ENCODE measurements at places on chromosomes 3 and 15. TPM values are rescaled to one million over a fixed set of nuclear protein-coding genes. Genes with fewer than 3 reads are reported as not detected.

The GOLGA6L9 gene
- 7.4 TPM for total RNA-seq

The STRIT1 gene
- not detected for total RNA-seq

DNA sequence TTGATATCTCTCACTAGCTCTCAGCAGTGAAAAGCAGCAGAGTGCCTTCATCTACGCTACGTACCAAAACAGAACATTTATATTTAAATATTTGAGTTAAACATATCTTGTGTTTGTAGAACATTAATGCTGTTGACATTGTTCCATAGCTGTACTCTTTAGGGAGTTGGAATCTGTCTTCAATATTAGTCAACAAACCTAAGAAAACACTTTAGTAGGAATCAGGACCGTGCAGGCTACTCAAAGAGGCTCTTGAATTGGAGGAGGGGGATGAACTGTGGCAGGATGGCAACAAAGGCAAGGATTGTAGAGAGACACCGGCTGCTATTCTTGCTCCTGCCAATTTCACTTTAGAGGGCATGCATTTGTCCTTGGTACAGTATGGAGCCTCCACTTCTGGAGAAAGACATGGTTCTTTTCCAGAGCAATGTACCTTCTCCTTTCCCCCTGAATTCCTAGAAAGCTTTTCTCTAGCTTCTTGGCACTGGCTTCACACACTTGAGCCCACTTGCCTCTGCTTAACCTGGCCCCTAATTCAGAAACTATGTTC, 265.9 kb downstream of the CD47 start:
- DNase-seq: no peak

DNA sequence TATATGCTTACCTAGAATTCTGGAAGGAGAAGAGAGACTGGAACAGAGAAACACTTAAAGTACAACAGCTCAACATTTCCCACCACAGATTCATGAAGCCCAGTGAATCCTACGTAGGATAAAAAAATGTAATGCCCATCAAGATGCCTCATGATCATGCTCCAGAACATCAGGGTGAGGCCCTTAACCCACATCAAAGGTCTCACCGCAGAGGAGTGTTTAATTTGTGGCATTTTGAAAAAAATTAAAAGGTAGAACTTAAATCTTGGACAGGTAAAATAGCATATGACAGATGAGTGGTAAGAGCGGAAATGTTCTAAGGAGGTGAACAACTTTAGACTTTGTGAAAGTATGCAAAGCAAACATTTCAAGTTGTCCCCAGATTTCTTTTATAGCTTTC, 9.7 kb upstream of the SLC6A20 start:
- DNase-seq: no peak

The GOLGA8T gene
- total RNA-seq: not detected

The WDR93 gene
- 0.19 TPM for total RNA-seq

- peak; percentile 6 for DNase-seq
These were observed 251.4 kb upstream of the TGFBR2 start for GRCh38 chr3:30354972-30355371.

The IMPG2 gene
- total RNA-seq: 0.96 TPM

- no peak for DNase-seq
These were observed 7.3 kb downstream of the CYP19A1 start for GRCh38 chr15:51331141-51331540.

The SERP1 gene
- 114 TPM for total RNA-seq

GRCh38 chr3:124888482-124889441, 1.6 kb upstream of the ITGB5 start:
- no peak for DNase-seq

GRCh38 chr3:36477655-36478054, 97.4 kb downstream of the STAC start:
- DNase-seq: no peak

- DNase-seq: no peak
These were observed 212.6 kb upstream of the PLSCR5 start for GRCh38 chr3:146817704-146818103.

The PLSCR2 gene
- total RNA-seq: 0.31 TPM

The AGBL1 gene
- total RNA-seq: not detected

DNA sequence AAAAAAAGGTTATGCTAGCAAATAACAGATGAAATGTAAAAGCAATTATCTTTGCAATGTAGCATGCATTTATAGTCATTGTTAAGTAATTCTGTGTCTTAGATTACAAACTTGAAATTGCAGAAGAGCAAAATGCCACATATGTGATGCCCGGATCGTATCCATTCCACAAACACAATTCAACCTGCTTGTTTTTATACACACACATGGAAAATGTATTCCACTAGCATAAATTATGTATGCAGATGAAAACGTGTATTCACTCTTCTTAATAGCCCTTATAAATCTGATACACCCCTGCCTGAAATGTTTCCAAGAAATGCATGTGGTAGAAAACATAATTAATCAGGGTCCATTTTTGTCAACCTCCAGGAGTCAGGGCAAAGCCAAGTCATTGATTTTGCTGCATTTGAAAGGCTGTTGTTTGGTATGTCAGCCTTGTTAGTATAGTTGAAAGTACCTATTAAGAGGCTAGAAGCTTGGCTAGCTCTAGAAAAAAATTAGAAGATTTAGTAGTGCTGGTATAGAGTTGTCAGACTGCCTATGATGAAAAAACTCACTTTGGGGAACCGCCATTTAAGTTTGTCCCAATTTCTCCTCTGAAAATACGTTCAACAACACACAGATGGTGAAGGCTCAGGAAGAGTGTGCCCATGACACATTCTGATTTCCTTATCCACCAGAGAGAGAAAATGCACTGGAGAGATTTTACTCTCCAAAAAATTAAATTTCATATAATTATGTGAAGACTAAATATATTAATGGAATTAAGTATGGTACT, 69.2 kb upstream of the TMC3 start:
- no peak for DNase-seq

DNA sequence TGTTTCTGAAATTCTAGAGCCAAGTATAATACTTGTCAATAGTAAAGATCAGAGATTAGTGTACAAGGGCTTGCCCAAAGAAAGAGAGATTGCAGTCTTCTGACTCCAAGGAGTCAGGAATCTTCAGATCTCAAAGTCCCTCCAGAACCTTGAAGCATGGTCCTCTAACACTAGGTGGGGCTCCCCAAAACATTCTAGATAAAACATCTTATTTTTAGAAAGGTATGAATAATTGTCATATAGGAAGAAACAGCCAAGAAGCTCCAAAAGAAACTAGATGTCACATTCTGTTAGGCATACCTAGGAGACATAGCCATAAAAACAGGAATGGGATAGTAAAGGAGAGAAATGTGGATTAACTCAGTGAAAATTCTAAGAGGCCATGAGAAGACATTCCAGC, 10.7 kb downstream of the MUC13 start:
- DNase-seq: no peak

DNA sequence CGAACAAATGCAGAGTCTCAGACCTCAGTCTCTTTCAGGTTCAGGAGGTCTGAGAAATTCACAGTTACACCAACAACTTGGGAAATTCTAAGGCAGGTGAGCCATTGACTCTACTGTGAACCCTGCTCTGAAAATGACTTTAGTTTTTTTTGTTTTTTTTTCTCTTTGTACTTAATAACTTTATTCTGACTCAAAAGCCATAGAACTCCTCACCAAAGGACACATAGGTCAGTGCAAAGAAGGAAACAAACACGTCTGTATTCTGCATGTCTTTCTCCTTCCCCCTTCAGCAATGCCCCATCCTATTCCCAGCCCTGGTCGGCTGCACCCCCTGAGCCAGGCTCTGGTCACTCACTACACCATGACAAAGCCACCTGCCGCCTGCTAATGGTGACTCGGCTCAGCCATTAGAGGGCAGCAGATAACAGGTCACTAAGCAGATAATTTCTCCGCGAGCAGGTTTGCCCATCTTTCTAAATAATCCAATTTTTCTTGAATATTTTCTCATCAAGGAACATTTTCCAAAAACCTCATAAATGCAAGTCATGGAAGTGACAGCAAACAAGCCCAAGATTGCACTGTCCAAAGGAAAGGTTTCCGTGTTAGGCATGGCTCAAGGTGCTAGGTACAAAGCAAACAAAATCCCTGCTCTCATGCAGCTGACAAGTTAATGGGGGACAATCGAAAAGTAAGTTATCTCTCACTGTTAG, 37.7 kb downstream of the TM4SF4 start:
- peak; percentile 5 for DNase-seq

The EPB42 gene
- total RNA-seq: not detected

DNA sequence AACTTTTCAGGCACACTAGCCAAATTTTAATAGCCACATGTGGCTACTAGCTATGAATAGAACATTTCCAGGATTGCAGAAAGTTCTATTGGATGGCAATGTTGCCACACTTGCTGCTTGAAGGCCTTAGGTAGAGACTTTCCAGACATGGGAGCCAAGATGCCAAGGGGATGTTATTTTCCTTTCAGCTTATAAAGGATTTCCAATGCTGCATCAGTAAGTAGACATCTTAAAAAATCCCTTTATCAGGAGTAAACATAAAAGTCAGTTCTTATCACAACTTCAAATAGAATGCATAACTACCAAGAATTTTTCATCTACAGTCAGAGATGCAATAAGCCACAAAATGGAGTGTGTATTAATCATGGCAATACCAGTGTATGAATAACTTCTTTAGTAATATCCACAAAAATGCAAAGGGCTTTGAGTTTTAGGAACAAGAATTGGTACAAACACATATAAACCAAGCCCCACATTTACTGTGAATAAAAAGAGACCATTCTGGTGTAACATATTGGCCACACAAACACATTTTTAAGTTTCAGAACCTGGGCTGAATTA, 457.1 kb upstream of the ADAMTS9 start:
- DNase-seq: no peak

- no peak for DNase-seq
These were observed 648 bp upstream of the P2RY1 start for GRCh38 chr3:152834191-152834775.

The GOLGA8Q gene
- total RNA-seq: 2.6 TPM

GRCh38 chr15:55118344-55118870, 78.3 kb downstream of the RSL24D1 start:
- DNase-seq: no peak

The ZCWPW2 gene
- total RNA-seq: 0.62 TPM

GRCh38 chr3:17006132-17006852, 121.5 kb downstream of the PLCL2 start:
- no peak for DNase-seq

DNA sequence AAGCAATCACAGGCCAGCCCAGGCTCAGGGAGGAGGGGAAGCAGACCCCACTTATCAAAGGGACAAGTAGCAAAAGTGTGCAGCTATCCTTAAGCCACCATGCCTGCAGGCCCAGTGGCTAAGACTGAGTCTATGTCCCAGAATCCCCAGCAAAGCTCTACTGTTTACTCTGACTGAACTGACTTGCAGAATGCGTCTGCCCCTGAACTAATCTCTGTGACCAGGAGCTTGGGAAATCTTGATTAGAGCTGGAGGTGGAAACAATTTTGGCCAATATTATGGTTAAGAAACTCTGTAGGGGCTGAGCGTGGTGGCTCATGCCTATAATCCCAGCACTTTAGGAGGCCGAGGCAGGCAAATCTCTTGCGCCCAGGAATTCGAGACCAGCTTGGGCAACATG, 22.6 kb downstream of the DPH3 start:
- DNase-seq: no peak

DNA sequence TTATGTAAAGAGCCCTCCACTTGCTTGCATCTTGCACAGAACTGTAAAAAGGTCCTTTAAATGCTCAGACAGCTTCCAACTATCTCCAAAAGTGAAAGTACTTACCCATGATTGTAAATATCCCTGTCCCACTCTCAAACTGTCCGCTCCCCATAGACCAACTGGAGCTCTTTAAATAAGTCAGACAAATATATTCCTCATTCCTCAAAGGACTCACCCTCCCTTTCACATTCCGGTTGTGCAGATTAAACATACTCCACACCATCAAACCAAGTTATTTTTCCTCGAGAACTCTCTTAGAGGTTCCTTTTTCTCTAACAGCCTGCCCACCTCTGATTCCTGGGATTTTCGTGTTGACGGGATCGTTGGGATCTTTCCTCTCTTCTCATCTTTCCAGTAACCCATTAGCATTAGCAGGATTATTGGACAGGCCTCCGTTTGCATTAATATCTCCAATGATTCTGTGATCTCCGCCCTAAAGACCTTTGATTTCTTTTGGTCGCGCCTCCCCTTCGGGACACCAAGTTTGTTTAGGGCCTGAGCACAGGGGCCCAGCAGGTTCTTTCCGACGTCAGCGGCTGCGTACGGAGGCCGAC, 763 bp downstream of the GOLGB1 start:
- DNase-seq: peak; percentile 29

DNA sequence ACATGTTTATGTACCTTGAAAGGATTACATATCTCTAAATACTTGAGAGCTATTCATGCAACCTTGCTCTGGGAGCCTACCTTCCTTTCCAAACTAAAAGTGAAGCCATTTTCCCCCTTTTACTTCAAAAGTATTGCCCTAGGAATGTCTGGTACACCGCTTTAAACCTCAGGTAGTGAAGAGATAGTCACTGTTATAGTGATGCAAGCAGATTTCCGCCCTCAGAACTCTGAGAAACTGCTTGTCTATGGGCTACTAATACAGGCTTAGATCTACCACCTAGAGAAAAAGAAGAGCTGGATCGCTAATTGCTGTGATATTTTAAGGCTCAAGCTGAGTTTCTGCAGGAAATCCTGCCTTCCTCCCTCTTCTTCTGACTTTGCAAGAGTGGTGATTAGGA, 78.6 kb downstream of the SEMA6D start:
- DNase-seq: no peak

GRCh38 chr15:46315434-46315833, 680.6 kb downstream of the SQOR start:
- no peak for DNase-seq

DNA sequence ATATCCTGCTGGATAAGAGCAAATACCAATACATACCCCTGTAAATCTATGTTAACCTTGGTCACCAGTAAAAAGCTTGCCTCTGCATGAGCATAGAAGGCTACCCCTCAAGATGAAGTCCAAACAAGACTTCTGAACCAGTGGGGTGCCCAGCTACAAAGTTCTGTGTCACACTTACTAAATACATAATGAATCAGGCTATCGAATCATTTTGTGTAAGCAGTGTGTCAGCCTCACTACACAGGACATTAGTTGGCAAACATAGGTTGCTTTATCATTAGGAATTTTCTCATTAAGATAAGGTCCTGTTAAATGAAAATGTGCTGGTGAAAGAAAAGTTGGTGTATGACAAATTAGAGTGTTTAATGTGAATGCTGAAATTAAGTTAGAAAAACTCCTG, 452.0 kb downstream of the MFSD1 start:
- DNase-seq: no peak

DNA sequence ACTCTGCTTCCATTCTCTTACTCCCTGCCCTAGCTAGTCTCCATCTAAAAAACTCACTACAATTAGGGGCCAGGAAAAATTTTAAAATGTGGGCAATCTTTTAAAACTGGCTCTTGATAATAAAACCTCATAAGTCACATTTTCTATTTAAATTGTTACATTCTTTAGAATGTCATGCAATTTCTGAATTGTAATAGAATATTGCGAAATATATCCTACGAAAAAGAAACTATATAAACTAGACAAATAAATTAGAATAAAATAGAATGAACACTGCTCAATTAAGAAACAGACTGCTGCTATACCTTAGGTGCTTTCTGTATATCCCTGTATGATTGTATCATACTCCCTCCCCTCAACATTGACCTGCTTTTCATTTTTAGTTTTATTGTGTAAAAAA, 826.0 kb downstream of the IGSF11 start:
- DNase-seq: no peak
